Renal pelvis (tissue), 12 donors: ENCODE measurements at places on chromosomes 6 and 20.

DNA sequence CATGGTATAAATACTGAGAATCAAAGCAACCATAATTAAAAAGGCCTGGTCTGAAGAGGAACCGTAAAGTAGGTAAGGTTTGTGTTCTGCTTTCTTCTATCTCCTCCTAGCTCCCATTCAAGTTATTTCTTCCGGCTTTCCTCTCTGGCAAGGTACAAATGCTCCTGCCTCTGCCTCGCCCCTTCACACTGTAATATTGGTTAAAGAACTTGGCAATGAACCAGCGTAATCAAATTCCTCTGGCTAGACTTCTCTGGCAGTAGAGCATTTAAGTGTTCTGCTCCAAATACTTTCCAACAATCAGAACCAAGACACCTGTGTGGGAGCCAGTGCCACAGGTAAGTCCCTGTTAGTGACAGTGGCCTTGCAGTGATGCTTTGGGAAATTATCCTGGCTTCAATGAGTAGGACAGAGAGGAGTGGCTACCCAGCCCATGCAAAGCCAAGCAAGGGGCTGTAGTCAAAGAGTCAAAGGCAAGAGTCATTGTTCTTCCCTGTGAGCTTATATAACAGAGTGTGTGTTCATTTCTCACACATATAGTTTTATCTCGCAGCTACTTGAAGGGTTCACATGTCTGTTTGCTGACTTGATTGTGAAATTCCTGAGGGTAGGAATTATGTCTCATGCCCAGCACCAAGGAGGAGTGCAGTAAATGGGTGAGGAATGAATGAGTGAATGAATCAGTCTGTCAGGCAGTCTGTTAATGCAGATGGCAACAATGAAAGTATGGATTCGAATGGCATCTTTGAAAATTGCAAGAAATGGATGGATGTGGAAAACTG is 329.3 kb downstream of the NRN1 start:
- DNase-seq = no peak

DNA sequence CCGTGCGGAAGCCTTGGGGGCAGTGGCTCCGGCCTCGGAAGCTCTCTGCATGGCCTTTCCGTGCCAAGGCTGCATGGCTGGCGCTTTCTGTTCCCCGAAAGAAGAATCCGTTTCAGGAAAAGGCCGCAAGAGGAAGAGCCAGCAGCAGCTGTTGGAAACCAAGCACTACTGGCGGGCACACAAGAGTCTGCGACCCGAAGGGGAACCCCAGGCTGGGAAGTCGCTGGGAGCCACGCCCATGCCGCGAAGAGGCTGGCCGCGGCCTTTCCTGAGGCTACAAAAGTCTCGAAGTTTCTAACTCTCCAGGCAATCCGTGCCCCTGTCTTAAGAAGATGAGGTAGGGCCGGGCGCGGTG is at the start of gene CGAS:
TSS of gene CGAS (minus strand) at position 191 of the 355 bp plus-strand sequence. CDS start at position 75, 116 bp downstream.
- peak; percentile 44 for DNase-seq

DNA sequence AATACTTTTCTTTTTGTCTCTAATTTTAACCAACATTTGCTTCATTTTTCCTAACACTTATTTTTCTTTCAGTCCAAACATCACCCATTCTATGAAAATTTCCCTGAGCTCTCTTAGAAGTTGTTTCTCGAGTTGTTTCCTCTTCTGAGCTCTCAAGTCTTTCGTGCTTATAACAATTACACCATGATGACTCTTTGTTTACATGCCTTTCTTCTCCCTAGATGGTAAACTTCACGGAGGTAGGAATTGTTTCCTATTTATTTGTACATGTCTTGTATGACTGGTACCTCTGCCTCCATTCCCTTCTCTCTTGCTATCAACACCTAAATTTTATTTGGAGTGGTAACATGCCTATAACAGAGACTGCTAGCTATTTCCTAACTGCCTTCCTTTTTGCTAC is 6.4 kb downstream of the BLOC1S5 start:
- DNase-seq = no peak

DNA sequence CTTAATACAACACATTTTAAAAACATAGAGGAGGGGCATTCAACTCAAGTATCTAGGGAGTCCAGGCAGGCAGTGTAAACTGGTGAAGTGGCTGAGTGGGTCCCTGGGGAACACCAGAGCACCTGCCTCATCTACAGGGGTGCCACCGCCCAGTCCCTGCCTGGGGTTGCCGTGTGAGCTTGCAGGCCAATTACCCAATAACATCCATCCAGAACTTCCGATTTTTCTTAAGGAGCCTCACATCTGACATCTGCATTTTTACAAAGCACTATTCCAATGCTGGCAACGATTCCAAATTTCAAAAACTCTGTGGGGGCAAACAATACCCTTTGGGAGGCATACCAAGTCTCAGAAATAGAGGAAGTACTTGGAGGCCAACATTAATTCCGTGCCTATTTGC is 288.4 kb upstream of the TSHZ2 start:
- no peak for DNase-seq

DNA sequence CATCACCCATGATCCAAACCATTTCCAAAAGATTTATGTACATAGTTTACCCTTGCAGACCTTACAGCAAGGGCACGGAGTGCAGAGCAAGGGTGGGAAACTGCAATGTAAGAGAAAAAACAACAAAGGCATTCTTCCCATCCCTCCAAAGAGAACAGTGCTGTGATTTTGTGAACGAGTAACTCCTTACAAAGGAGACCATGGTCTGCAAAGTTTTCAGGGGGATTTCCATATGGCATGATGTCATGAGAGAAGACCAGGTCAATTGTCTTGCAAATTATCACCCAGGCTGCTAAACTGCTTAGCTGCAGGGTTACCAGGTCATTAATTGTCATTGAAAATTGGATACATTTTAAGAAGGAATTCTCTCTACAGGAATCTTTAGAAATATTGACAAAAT is 58.3 kb downstream of the LAMP5 start:
- DNase-seq = peak; percentile 29

GRCh38 chr6:142911430-142911829 is 33.5 kb downstream of the HIVEP2 start:
- DNase-seq = no peak

GRCh38 chr6:78841111-78841510 is 26.2 kb upstream of the IRAK1BP1 start:
- DNase-seq = no peak

- DNase-seq = no peak
Measured at GRCh38 chr6:149385998-149386646, 13.9 kb upstream of the SUMO4 start.

DNA sequence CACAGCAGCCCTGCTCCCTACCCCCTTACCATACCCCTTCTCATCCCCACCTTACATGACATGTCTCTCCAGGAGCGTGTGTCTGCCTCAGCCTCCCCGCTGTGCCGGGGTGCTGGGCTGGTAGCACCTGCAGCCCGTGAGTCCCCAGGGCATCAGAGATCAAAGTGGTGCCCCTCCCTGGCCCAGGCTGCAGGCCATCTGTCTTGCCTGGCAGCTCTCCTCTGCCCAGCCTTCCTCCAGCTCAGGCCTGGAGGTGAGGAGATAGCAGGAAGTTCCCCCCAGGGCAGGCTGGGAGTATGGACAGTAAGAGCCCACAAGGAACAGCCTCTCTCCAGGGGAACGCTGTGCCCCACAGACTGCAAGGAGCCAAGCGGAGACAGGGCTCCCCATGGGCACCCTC is 35.3 kb downstream of the GRM4 start:
- DNase-seq = no peak

DNA sequence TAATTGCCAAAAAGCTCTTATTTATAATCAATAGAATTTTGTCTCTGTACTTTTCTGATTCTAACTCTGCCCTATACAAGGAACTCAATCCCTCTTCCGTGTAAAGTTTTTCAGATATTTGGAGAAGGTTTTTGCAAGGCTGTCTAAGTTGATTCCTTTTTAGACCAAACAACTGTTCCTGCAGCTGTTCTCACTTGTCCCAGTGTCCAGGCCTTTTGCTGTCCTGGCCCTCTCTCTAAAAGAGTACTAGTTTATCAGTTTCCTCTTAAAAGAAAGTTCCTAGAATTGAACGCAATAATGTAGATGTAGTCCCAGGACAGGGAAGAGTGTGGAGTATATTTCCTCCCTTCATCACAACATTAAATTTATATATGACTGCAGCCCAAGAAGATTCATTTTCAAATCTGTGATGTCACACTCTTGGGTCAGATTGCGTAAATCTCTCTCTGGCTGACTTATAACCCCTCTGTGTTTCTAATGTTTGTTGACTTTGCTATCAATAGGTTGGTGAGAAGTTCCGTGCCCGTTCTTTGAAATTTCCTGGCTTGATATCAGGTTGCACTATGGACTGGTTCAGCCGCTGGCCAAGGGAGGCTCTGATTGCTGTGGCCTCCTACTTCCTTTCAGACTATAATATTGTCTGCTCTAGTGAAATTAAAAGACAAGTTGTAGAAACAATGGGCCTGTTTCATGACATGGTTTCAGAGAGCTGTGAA is 139.4 kb upstream of the GLP1R start:
- no peak for DNase-seq

DNA sequence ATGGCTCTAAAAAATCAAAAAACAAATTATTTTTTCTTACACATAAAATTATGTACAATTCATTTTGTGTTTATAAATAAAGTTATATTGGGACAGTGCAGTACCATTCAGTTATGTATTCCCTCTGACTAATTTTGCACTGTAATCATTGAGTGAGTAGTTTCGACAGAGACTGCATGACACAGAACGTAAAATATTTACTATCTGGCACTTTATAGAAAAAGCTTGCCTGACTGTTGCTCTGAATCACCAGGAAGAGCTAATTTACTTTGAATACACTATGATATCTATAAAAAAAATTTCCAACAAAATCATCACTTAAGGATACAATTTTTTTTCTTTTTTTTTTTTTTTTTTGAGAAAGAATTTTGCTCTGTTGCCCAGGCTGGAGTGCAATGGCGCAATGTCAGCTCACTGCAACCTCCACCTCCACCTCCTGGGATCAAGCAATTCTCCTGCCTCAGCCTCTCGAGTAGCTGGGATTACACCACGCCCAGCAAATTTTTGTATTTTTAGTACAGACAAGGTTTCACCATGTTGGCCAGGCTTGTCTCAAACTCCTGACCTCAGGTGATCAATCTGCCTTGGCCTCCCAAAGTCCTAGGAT is 11.0 kb upstream of the KHDC1L start:
- no peak for DNase-seq

GRCh38 chr20:46740214-46740609 is 30.8 kb downstream of the SLC2A10 start:
- no peak for DNase-seq

GRCh38 chr6:2381872-2382661 is 136.7 kb upstream of the GMDS start:
- DNase-seq = no peak

DNA sequence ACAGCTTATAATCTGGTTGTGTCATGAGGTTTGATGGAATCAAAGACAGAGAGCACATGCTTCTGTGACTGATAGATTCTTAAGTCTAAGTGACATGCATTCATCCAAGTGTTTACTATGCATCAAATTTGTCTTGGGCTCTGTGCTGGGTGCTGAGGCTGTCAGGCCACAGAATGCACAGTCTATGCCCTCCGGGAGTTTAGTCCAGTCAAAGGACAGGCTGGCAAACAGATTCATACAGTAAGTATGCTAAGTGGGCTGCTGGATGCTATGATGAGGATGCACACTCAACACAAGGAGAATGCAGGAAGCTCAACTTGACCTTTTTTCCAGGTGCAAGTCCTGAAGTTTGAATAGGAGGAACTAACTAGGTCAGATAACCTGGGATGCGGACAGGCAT is 146.7 kb downstream of the UST start:
- no peak for DNase-seq

DNA sequence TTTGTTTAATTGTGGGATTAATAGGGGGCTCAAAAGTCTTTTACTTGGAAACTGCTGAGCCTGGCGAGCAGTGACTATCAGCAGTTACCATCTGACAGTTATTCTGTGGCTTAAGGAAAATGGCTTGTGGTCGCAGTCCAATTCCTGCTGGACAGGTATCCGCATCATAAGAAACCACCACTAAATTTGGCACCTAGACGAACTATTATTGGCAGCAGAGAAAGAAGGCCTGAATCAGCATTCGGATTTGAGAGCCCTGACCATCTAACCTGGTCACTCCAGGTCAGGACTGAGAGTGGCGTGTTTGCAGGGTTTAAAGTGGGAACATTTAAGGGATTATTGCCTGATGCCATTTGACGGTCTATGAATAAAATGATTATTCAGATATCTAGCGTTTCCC is 146.4 kb downstream of the RPS12 start:
- DNase-seq = no peak

DNA sequence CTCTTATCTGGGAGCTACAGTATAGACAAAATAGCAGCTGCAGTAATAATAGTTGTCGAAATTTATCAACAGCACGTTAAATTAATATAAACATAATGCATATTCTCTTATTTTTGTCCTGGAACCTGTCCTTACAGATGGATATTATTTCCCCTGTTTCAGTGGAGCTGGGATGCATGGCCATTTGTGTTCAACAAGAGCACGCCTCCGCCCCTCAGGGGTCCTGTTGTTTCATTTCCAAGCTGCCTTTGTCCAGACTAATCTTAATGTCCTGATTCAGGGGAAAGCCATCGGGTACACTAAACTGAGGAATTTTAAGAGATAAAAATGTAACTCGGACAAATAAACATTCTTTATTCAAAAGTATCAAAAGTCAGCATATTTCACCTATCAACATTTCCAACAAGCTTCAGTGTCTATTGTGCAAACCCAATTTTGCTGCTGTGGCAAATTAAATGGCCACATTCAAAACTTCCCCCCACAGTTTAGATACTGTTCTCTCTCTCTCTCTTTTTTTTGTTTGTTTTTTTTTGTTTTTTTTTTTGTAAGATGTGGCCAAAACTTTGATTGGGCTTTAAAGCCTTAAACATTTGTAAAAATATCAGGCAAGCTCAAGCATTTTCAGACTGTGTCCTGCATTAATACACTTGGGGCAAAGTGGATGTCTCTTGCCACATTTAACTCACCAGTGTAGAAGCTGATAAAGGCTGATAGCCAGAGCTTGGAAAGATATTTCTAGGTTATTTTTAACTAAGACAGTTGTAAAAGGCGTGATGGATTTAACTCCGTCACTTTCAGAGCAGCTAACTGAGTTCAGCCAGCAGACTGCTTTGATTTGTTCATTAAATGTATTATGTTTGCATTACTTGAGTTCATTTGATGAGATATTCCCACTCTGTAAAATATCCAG is 112.5 kb upstream of the QKI start:
- no peak for DNase-seq

DNA sequence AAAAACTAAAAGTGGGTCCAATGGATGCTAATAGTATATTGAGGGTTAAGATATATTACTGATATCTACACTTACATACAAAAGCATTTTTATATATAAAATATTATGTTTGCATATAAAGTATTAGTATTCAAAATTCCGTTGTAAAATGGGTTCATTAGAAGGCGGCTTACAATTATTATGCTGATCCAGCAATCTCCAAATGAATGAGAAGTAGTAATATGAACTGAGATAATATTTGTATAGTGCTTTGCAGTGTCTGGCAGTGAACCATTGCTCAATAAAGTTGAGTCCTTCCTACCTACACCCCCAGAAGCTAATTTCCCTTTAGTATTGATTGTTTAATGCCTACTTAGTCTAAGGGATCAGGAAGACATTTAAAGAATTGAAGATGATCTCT is 146.2 kb downstream of the UST start:
- no peak for DNase-seq

DNA sequence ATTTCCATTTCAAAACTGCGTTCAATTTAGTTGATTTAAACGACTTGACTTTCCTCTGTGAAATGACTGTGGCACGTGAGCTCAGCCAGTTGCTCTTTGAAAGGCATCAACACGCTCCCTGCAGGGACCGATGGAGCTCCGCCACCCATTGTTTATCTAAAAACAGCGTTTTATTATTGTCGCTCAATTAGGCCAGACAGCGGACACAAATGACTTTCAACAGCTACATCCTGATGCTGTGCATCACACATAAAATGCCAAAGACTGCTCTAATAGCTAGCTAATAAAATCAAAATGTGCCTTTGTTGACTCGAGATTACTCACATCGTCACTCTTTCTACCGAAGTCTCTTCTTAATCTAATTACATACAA is 332.5 kb downstream of the CD83 start:
- DNase-seq = peak; percentile 56
